Activated CD4-positive, alpha-beta T cell treated with anti-CD3 and anti-CD28 coated beads, Interleukin-2, amount 50 U/mL, for 24 hours (primary cell): ENCODE measurements at places on chromosomes 12 and 14.

DNA sequence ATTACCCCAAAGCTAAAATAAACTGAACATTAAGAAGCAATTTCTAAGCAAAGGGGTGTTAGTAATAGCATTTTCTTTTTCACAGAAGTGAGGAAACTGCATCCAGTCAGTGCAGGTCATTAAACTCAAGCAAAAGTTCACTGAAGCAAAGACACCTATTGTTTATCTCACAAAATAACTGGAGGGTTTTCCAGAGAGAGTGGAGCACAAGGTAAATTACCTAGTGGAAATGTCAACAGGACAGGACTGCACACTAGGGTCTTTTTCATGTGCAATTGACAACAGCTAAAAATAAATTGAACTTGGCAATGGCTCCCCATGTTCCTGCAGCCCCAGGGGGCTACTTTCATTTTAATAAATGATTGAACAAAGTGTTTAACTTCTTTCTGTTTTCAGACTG lies 742.0 kb downstream of the GALC start:
- DNase-seq: no peak

DNA sequence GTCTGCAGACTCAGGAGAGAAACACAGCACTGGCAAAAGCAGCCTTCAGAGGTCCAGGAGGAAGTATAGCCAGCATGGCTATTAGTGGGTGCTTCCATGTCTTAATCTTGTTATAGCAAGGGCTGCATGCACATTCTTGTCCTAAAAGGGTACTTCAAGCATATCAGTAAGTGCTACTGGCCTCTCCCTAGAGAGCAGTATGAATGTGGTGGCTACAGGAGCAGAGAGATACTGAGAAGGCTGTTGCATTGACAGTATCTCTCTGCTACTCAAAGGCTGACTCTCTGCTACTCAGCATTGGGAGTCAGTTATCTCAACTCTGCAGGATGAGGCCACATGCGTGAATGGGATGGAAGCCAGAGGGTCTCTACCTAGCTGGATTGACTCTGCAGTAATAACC lies 2.0 kb downstream of the GARIN6 start:
- DNase-seq: no peak

GRCh38 chr12:40106202-40106533 lies 287 bp upstream of the SLC2A13 start:
- no peak for DNase-seq

- DNase-seq: no peak
These were observed 479.4 kb downstream of the VRK1 start for GRCh38 chr14:97276573-97276972.

- DNase-seq: no peak
These were observed 61.0 kb upstream of the FKBP4 start for GRCh38 chr12:2733493-2734355.

DNA sequence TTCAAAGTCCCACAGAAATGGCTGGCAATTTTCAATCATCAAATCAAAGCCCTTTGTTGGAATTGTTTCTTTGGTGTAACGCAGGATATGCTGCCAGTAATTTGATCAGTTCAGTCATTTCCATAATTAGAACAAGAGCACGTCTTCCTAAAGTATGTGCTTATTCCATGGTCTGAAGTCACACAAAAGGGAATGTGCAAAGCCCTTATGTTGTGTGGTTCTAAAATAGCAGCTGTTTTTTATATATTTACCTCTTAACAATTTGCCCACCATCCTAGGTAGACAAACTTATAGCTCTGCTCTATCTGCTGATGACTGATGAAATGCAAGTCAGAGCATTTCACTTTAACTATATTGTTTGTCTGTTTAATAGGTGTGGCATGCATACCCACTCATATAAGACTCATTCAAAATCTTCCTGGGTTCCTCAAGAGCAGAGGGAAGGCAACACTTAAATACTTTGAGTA lies 176.1 kb upstream of the SLC38A2 start:
- DNase-seq: no peak

GRCh38 chr12:105334582-105334981 lies 4.1 kb downstream of the C12orf75 start:
- DNase-seq: no peak

- DNase-seq: no peak
These were observed 128.0 kb upstream of the OVCH1 start for GRCh38 chr12:29625359-29625953.

DNA sequence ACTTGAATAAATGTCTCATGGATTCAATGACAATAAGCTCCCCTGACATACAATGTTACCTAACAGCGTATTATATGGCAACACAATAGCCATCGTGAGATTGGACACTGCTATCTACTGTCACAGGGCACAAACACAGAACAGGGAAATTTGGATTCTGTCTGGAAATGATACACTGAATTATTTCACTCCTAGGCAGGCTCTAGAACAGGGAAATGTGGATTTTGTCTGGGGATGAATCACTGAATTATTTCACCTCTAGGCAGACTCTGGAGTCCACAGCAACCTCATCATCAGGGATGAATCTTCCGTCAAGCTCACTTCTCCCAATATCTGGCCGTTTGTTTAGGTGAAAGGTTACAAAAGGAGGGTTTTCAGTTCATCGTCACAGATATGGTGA lies 288.8 kb downstream of the TMEM132D start:
- no peak for DNase-seq

DNA sequence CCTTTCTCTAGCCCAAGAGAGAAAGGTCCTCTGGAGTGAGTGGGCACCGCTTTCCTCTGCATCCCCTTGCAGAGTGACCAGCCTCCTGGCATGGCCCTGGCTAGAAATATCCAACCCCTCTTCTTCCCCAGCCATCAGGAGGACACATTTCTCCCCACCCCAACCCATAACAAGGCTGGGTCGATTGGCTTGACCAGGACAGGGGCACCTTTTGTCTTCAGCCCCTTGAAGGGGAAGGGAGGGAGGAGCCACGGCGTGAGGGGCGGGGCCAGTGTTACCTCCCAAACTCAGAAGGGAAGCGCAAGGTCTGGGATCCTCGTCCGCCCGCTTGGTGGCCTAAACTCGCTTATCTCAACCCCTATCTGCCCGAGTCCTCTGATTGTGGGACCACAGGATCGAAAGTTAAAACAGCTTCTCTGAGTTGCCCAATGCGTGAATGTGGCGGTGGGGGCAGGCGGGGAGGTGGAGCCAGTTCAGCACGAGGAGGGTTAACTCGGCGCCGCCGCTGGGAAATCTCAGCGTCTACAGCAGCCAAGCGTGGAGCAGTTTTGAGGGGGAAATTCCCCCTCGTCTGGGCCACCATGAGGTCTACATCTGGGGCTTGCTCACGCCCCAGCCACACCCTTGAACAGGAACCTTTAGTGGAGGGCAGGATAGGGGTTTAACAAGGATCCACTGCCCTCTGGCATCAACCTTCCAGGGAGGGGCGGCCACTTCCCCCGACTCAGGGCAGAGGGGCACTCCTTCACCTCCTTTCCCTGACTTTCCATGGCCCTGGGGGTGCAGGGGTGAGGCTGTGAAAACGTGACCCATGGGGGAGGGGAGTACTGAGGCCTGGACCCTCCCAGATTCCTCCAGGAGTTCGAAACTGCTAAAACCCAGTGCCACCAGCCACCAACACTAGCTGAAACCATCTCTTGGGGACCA lies 795 bp downstream of the STAT6 start:
- DNase-seq: peak; percentile 71

DNA sequence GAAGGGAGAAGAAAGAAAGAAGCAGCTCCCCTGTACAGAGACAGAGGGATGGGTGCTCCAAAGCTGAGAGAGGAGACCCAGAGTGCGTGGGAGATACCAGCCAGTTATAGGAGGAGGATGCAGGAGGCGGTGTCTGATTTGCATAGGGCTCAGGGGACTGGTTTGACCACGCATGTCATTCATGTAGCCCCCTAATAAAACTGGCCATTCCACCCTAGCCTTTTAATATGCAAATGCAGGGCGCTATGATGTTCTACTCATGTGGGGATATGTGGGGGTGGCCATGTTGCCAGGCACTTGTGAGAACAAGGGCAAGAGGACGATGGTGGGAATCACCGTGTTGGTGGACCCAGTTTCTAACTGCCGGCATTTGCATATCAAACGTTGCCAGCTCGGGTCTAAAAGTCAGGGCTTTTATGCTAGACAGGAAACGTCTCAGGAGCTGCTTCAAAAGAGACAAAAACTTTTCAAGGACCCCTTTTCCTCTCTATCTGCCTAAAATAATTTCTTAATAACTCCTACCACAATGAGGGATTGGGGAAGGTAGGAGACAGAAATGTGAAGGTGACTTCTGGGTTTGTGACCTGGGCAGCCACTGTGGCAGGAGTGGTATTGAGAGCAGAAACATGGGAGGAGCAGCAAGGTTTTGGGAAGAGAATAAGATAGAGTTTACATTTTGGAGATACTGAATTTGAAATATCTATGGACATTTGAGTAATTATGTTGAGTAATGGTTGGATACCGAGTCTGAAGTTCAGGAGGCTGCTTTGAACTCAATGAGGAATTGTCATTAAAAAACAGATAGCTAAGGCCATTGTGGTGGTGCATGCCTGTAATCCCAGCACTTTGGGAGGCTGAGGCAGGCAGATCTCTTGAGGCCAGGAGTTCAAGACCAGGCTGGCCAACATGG lies 2.2 kb upstream of the ATXN3 start:
- DNase-seq: no peak

DNA sequence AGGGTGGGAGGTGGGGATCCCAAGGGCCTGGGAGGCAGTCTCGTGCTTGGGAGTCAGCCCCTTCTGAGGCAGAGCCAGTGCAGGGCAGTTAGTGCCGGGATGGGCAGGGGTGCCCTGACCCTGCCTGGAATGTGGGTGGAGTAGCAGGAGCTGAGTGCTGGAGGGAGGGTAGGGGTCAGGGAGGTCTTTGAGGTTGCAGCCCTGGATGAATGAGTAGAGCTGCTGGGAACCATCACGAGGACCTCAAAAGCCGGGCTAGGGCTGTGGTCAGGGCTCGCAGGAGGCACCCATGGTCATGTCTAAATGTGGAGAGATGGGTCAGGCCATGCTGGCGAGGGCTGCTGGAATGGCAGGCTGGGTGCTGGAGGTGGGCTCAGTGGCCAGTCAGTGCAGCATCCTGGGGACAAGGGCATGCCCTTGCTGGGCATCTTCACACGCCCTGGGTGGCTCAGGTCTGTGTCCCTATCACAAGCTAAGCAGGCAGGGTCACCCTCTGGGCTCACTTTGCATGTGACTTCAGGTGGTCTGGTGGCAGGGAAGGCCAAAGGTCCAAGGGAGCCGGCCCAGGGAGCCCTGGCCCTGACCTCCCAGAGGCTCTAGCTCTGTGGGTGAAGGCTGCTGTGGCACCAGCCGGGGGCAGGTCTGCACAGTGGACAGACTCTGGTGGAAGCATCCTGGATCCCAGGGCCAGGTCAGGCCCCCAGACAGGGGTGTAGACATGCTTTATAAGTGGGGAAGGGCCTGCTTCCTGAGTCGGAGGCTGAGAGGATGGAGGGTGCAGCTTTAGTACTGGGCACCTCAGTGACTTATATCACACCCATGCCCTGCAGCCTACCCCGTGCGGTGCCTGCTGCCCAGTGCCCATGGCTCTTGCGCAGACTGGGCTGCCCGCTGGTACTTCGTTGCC lies 24.5 kb downstream of the PAPLN start:
- no peak for DNase-seq

- DNase-seq: no peak
These were observed 159.1 kb downstream of the RPS29 start for GRCh38 chr14:49427117-49427516.

DNA sequence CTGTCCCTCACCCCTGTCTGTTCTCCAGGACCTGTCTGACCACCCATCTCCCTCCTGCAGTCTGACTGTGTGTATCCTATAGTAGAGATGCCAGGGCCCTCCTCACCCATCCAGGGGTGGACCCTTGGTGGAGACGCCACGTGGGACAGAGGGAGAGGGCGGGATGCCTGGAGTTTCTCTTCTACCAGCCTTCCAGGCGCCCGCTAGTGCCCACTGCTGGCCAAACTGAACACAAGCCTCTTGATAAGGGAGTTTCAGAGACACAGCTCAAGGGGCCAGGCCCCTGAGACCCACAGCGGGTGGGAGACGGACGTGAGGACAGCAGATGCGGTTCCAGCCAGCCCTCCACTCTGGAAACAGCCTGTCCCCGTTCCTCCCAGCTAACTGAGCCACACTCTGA lies 147.3 kb downstream of the RBM19 start:
- no peak for DNase-seq

DNA sequence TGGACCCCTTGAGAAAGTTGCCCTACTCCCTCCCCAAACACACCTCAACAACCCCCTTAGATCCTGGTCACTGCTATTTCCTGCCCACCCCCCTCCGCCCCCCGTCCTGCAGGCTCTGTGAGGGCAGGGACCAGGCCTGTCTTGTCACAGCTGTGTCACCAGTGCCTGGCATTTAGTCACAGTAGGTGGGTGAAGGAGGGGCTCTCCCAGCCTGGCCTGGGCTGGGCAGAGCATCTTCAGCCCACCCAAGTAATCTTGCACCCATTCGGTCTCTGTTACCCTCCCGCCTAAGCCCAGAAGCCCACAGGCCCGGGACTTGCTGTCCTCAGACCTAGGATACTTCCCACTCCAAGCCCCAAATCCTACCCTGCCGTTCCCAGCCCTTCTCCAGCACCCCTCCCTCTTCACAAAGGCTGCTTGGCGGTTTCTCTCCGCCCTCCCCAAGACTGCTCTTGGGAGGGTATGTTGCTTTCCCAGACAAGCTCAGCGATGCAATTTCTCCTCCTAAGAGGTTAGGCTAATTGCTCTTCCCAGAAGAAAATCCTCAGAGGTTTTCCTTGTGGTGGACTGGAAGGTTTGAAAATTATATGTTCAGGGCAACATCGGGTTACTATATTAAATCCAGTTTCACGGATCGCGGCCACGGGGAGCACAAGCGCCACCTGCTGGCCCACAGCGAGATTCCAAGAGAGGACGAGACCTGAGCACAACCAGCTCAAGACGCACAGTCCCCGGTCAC lies 50.8 kb upstream of the ZFP36L1 start:
- DNase-seq: peak; percentile 64

- no peak for DNase-seq
These were observed 15.7 kb downstream of the ACTR6 start for GRCh38 chr12:100216337-100216736.

- no peak for DNase-seq
These were observed 5.9 kb downstream of the KRT86 start for GRCh38 chr12:52280319-52280795.

- no peak for DNase-seq
These were observed 186.3 kb upstream of the CLEC14A start for GRCh38 chr14:38442208-38442607.

DNA sequence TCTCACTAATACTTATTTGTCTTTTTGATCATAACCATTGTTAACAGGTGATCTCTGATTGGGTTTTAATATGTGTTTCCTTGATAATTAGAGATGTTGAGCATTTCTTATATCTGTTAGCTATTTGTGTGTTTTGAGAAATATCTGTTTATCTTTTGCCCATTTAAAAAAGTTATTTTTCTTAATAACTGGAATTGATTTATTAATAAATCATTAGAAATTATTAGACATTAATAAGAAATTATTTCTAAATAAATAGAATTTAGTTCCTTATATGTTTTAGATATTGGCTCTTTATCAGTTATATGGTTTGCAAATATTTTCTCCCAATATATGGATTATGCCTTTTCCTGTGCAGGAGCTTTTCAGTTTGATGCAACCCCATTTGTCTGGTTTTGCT lies 18.7 kb downstream of the TMX1 start:
- DNase-seq: no peak

DNA sequence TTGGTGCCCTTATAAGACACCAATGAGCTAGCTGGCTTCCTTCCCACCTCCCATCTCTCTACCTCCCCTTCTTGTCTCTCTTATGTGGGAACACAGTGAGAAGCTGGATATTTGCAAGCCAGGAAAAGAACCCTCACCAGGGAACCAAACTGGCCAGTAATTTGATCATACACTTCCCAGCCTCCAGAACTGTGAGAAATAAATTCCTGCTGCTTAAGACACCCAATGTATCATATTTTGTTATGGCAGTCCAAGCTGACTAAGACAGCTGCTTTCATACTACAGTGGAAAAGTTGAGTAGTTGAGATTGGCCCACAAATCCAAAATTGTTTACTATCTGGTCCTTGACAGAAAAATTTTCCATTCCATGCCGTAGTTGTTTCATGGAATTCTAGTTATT lies 269.0 kb downstream of the KCNH5 start:
- DNase-seq: no peak
